ENCODE measurements at places on chromosomes 4 and X.

- no peak for DNase-seq
These were observed 30.7 kb downstream of the TSPAN5 start for GRCh38 chr4:98627531-98628257.

GRCh38 chrX:115690511-115691216 is 129.7 kb downstream of the PLS3 start:
- no peak for DNase-seq

- DNase-seq, result no peak
These were observed 317.3 kb downstream of the FBXW7 start for GRCh38 chr4:152218576-152218975.

DNA sequence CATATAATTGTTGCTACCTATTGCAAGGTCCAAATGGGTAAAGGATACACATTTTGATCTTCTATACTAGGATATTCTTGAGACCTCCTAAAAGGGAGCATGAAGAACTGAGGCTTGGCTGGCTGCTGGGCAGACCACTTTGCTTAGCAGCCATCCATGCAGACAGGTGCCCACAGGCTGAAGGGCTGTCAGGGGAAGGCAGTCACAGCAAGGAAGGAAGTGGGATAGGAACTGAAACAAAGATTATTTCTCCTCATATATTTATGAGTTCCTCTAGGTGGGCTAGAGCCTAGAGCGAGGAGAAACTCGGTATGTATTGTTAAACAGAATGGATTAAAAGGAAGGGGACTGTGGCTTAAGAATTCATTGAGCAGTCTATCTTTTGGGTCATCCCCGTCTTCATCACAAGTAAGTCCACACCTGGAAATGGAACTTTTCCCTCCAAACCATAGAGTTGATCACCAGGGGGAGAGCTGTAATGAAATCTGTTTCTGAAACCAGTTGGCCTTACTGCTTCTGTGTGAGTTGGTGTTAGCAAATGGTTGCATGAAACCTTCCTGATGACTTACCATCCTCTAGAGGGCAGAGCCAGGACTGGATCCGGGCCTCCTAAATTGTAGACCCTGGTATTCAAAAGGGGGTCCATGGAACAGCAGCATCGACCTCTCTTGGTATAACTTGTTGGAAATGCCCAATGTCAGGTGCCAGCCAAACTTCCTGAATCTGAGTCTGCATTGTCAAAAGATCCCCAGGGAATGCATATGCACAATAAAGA is 42.3 kb downstream of the AFF2 start:
- no peak for DNase-seq

Data from lower lobe of right lung (tissue), 2 donors.